ENCODE measurements at places on chromosomes 7 and 10.

DNA sequence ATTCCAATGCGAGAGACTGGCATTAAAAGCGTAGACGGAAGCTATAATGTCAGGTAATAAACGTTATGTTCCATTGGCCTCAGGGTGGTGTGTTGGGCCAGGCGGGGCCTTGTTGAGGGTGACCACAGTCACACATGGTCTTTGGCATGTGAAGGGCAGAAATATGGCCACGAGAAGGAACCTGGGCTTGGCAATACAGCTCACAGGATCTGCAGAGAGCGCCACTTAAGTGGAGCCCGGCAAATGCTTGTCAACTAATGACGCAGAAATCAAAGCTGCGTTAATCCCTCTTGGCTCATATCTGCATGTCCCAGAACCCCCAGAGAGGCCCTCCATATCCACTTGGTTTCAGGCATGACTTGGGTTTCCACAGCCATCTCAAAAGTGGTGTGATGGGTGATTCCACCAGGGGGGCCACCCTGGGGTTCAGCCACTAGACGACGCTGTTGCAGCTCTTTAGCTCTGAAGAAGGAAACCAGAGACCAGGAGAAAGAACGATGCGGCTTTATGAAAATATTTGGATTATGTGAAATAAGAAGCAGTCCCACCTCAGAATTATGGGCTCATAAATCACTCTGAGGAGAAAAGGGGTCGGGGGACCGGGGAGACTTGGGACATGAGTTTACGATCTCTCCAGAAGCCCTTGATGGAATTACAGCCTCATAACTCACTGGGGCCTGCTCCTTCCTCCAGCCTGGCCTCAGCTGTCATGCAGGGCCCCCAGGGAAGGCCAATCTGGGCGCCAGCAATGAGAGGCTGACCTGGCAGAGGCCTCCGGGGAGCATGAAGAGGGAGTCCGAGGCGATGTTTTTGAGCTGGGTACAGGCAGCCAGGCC, 462.5 kb downstream of the PLXNA4 start:
- peak; percentile 32 for DNase-seq

DNA sequence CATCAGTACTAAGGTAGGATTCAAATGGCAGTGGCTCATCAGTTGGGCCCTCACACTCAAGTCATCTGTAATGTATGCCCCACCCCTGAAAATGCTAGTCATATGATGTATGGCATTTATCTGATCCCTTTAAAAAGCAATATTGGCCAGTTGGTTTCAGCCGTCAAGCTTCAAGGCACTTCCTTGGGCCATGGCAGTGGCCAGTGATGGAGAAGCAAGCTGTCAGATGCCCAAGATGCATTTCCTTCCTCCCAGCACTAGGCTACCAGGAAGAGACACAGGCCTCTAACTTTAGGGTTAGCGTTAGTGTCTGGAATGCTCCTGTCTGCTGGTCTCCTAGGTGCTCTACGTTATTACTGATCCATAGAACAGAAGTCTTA, 64.1 kb downstream of the PIK3AP1 start:
- DNase-seq, result no peak

DNA sequence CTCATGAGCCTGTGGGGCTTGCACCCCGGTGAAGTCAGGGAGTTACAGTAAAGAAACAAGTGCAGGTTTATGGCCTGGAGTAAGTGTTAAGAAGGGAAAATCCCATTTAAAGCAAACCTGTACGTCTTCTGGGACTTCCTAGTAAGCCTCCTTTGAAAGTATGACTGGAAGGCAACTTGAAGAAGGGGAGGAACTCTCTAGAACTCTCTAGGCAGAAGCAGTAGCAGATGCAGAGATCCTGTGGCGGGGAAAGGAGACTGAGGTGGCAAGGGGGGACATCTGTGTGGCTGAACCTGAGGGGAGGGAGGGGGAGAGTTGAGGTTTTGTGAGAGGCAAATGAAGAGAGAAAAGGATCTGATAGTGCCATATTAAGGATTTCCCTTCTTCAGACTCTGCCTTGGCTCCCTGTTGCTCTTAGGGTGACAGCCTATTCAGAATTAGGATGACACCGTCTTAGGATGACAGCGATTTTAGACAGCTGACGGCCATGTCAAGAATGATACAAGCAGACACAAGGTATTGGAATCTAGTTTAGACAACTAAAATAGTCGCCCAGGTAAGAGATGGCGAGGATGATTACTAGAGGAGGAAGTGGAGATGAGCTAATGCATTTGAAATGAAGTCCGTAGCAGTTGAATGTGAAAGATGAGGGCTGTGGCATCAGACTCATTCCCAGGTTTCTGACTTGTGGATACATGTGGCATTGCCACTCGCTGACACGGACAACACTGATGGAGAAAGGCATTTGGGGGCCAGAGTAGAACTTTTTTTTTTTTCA, 29.0 kb downstream of the CUL1 start:
- no peak for DNase-seq

GRCh38 chr7:22356701-22357310, at the start of gene RAPGEF5:
TSS of gene RAPGEF5 (minus strand) at chr7:22357154. CDS start at chr7:22357060, 94 bp downstream.
- DNase-seq, result peak; percentile 31

- peak; percentile 79 for DNase-seq
These were observed 4.5 kb upstream of the PLXNA4 start for GRCh38 chr7:132580717-132581285.

DNA sequence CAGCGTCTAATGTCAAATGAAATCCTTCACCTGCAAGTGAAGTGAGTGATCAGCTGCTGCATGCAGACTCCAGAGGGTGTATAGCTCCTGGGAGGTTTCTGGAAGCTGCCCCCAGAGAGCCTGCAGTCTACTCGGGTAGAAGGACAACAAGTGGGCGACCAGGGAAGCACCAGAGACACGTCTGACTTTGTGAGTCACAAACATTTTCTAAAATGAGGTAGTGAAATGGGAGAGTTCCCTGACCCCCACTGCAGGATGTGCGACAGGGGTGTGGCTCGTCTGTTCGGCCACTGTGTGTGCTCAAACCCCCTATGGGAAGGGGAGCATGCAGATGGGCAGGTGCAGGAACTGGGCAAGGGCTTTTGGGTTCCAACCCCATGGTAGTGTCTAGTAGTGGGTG, 177.1 kb upstream of the PRKCQ start:
- no peak for DNase-seq

GRCh38 chr7:25894002-25894901, 257.7 kb upstream of the NFE2L3 start:
- DNase-seq, result no peak

GRCh38 chr10:89079961-89080360, 89.4 kb downstream of the FAS start:
- DNase-seq, result no peak

DNA sequence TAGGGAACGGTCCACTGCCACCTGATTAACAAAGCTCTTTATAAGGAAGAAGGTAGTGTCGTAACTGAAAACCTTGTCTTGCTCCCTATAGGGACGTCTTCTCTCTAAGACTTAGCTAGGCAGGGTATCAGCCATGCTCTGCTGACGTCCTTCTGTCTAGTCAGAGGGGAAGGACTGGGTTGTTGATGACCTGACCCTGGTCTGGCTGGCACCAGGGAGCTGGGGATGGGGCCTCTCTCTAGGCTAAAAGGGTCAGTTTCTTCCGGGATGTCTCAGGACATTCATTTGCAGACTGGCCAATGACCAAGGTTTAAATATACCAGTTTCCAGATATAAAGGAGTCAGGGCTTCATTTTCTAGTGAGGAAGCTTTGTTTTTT, 9.6 kb downstream of the CYP17A1 start:
- DNase-seq, result no peak

DNA sequence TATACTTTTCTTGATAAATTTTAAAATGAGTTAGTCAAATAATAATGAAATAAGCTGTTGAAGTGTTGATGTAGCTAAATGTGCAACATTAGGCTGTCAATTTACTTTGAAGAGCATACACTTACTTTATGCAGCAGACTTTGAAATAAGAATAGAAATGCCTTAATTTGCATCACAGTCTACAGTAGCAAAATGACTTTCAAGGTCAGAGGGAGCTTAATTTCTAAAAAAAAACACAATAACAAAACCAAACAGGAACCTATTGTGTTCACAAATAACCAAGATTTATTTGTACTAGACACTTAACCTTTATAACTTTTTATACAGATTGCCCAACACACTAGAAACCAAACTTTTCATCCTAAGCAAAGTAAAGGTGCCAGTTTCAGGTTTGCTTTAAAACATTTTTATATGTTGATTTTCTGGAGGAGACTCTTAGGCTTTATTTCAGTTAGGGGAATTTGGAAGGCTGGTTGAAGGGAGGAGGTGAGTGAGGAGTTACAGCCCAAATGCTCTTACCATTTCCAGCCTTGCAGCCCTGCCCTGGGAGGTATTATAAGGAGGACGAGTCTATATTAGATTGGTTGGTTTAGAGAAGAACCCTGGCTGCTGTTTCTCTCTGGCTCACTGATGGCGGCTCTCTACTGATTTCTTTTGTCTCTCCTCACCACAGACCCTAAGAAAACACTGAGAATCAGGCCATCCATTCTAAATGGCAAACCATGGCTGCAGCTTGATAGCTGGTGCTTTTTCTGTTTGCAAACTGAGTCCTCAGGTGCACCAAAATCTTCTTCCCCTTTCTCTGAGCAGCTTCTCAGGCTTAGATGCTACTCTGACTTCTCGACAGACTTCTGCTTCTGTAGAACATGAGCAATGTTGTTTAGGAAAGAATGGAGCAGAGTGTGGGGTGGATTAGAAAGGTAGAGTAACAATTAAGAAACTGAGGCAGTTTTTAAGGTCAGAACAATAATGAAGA, 55.2 kb upstream of the RPA3 start:
- no peak for DNase-seq

GRCh38 chr10:89458784-89459183, 44.4 kb downstream of the IFIT5 start:
- no peak for DNase-seq

DNA sequence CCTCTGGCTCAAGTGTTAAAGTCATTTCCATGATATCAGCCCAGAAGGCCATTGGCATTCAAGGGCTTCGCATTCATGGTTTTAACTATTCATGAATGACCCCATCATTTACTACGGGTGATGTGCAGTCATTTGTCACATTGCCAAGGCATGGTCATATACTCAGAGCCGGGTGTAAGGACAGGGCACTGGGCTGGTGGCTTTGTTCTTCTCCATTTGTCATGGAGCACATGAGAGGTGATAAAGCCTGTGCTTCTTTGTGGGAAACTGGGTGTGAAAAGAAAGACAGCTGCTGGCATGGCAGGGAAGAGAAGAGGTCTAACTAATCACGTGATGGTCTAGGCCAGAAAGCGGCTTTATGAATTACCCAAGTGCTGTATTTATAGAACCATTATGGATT, 132.2 kb upstream of the PLXNA4 start:
- DNase-seq, result no peak

GRCh38 chr7:13179775-13180523, 492.5 kb downstream of the ARL4A start:
- no peak for DNase-seq

DNA sequence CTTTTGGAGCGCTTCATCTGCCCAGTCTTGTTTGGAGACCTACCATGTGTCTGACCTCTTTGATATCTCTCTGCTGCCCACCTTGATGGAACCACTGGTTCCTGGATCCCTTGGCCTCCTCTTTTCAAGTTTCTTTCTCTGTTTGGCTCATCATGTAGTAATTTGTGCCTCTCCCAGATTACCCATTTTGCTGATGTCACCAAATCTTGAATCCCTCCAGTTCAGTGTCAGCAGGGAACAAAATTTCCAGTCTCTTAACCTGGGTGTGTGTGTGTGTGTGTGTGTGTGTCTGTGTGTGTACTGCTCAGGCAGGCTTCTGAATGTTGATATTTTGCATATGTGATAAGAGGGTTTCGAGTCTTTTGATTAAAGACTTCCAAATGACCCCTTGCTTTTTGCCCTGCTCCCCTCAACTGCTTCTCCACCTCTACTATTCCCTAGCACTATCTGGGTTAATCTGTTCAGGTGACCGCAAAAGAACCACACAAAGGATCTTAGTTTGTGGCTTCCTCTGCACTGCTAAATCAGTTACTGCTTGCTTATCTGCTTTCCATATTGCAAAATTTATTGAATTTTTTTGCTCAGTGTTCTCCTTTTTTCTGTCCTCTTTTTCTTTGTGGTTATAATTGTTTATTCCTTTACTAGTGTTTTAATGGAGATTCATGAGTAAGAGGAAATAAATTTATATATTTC, 25.7 kb downstream of the MYO3A start:
- DNase-seq, result no peak

DNA sequence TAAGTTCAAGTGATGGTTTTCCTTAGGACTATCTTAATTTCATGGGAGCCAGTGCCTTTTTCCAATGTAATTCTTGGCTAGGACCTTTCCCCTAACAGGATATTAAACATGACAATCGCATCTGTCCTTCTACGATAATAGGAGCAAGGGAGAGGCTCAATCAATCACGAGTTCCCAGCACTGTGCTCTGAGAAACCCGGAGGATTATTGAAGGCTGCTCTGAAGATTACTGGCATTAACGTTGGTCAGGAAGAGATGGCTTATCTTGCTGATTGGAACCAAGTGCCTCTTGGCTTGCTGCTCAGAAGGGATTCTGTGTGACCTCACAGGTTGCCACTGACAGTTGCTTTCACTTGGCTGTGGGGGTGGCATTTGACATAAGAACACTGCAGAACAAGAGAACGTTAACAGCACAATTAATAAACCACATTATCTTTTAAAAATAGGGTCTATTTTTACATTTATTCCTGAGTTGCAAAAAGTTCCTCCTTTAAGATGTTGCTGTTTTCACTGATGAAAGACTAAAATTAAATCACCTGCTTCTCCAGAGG, 252.1 kb upstream of the TAC1 start:
- no peak for DNase-seq

GRCh38 chr7:77464589-77464988, 48.4 kb upstream of the GSAP start:
- DNase-seq, result no peak

GRCh38 chr10:91206427-91206826, 14.0 kb upstream of the PCGF5 start:
- no peak for DNase-seq

- no peak for DNase-seq
These were observed 351.4 kb downstream of the GLRX3 start for GRCh38 chr10:130487566-130487965.
